ENCODE measurements at places on chromosomes 1 and 21.

DNA sequence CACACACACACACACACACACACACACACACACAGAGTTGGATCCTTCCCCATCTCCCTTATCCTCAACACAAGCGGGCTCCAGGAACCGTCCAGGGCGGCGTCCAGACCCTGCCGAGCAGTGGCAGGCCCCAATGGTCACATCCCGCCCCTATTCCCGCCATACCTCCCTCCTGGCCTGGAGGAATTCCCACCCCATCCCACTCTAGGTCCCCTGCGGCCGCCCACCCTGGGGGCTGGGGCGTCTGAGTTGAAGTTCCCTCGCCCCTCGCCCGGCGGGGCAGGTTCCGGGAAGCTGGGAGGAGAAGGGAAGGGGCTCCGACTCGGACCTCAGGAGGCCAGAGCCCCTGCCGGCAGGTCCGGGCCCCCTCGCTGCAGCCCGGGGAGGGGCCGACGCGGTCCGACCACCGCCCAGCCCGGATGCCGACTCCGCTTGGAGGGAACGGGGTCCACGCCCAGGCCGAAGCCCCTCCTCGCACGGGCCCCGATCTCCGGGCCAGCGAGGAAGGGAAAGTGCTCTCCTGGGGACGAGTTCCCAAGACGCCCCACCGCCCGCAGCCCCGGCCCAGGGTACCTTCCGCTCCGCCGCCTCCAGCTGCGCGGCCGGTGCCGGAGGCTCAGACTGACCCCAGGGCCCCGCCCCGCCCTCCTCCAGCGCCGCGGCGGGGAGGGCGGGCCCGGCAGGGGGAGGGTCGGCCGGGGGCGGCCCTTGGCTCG lies at the start of gene RHOC:
Gene RHOC (minus strand): TSS at position 623 of the 716 bp plus-strand sequence. CDS start 3,328 bp downstream, outside the sequence.
- DNase-seq: no peak

- DNase-seq: no peak
Measured at GRCh38 chr1:203361945-203362719, 11.2 kb upstream of the FMOD start.

GRCh38 chr1:200634261-200635122 lies 13.9 kb upstream of the KIF14 start:
- no peak for DNase-seq

DNA sequence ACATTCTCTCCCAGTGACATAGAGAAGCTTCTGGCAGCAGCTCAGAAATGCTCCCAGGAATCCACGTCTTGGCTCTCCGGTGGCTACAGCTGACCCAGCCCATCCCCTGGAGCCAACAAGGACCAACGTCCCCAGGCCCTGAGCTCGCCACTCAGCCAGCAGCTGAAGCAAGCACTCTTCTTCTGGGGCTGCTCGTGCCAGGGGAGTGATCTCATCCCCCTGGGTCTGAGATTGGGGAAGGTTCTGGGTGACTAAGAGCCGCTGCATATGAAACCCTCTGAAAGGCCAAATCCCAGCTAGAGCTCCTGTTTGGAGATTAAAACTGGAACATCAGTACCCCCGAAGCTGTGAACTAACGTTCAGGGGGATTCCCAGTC lies 487.9 kb downstream of the NPHP4 start:
- DNase-seq: no peak

DNA sequence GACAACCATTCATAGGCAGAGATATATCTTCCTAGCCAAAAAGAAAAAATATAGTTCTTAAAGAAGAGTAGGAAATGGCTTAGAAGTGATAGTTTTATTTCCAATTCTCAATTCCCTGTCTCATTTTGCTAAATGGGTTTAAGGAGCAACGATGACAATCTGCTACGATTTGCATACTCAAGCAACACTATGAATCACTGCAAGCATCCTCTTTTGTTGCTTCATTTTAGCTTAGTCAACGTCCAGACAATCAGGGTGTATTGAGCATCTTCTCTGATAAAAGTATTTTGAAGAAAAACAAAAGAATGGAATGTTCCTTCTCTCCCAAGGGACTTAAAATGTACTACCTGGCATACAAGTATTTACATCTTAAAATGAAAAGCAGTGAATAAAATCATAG lies 80.6 kb downstream of the RGS7 start:
- DNase-seq: no peak

GRCh38 chr1:226634166-226634588 lies 85.6 kb downstream of the STUM start:
- peak; percentile 89 for DNase-seq

GRCh38 chr1:184937729-184938128 lies 36.6 kb downstream of the NIBAN1 start:
- DNase-seq: no peak

- no peak for DNase-seq
Measured at GRCh38 chr1:101797722-101798121, 199.0 kb downstream of the OLFM3 start.

GRCh38 chr1:63615768-63616420 lies 22.7 kb downstream of the PGM1 start:
- DNase-seq: peak; percentile 78

DNA sequence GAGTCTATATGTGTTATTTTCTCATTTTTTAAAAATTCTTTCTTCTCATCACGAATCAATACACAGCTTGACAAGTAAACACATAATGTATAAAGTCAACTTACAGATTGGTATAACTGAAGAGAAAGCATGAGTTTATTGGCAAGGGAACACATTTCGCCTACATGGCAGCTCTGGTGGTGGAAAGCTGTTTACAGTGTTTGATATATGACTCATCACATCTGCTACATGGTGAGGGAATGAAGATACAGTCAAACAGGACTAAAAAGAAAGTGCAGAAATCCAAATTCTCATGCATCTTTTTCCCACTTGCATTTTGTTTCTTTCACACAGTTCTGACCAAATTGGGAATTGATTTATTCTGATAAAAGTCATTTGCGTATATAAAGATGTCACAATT lies 122.2 kb upstream of the ADGRL4 start:
- DNase-seq: no peak

- no peak for DNase-seq
Measured at GRCh38 chr1:207316622-207317391, 4.7 kb upstream of the CD55 start.

DNA sequence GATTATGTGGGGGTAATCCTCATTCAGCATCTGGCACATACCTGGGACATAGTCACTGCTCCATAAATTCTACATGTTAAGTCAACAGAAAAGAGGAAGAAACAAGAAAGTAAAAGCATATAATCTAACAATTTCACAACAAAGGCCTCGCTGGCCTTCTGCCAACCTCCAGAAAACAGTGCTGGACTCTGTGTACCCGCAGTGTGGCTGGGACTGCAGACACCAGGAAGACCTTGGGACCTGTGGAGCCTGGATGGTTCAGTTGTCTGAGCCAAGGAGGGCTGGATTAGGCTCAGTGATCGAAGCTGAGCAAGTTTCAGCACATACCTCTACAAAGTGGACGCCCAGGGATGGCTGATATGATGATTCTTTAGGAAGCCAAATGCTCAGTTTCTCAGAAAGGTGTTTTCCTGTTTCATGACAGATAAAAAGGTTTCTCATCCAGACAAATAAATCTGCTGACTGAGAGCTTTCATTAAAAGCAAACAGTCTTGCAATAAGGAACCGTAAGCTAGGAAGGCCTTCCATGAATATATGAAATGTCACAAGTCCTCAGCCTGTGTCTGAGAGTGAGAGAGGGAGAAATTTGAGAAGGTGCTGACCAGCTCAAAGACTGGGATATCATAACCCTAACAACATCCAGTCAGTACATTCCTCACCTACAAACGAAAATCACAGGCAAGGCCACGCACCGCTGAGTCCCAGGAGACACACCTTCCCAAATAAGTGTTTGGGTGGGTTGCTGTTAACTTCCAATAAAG lies 48.4 kb downstream of the CAPZB start:
- no peak for DNase-seq

Data from stimulated activated effector memory CD8-positive, alpha-beta T cell treated with anti-CD3 and anti-CD28 coated beads, Interleukin-12 subunit alpha, Interleukin-12 subunit beta, amount 100 ng/mL, for 72 hours (primary cell).